ENCODE measurements at places on chromosomes 16 and 17.

GRCh38 chr17:42798383-42799380, at the start of the genes CNTD1 and COA3:
TSS of gene CNTD1 (plus strand) at chr17:42798861. CDS start at chr17:42799068, 207 bp downstream.
TSS of gene COA3 (minus strand) at chr17:42798704. CDS start at chr17:42798681, 23 bp downstream.
- peak; percentile 65 for DNase-seq

DNA sequence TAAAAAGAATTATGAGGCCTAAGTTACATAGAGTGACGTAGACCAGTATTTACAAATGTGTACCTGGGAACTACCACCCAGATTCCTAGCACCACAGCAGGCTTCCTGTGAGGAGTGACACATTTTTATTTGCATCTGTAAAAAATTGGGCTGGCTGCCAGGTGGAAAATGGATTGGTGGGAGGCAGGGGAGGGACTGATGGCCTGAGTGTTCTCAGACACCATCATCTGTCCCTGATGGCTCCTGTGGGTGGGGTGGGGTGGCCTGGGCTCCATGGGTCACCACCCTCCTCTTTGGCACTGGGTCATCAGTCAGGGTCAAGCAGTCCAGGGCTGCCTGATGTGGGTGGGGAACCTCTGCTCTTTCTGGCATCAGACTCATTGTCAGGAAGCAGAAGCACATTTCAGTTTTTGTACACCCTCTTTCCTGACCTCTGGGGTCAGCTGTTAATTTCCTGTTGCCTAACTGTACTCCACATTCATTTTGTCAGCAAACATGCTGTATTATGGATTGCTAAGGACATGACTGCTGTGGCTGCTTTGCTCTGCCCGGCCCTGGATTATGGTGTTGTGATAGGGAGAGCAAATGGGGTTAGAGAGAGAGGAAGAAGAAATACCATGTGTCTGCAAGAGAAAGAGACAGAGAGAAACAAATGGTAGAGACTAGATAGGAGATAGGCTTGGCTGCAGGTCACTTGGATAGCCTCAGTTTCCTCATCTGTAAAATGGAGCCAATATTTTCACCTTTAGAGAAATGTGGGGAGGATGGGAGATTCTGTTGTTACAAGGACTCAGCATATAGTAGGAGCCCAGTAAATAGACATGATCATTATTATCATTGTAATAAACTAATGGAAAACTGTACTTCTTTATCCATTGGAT, 11.6 kb upstream of the MFAP4 start:
- DNase-seq = no peak

GRCh38 chr16:7653746-7654461, 321.3 kb downstream of the RBFOX1 start:
- no peak for DNase-seq

DNA sequence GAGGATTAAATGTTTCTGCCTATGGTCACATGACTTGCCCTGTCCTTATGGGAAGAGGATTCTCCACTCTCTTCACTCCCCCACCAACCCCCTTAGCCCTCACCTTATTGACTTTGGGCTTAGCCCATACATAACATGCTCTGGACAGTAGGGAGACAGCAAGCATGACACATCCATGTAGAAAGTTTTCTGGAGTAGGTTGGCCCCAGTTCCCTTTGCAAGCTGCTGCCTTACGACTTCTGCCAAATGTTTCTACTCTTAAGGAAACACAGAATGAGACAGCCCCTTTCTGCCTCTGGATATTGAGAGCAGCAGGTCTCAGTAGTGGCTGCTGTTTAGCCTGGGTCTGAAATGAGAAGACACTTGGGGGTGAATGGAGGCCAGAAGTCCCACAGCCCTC, 282.2 kb downstream of the MAP2K6 start:
- no peak for DNase-seq

GRCh38 chr17:75970011-75970523, 8.9 kb downstream of the ACOX1 start:
- no peak for DNase-seq

GRCh38 chr17:28046034-28046825, 3.8 kb downstream of the NLK start:
- no peak for DNase-seq

GRCh38 chr17:65000798-65001197, 55.7 kb downstream of the GNA13 start:
- no peak for DNase-seq

- no peak for DNase-seq
Measured at GRCh38 chr16:2081201-2082084, 33.7 kb downstream of the TSC2 start.
